ENCODE measurements at places on chromosomes 3 and 15.

- DNase-seq, result no peak
Measured at GRCh38 chr15:96804754-96805153, 474.3 kb downstream of the NR2F2 start.

GRCh38 chr15:83904107-83905040, 250.5 kb downstream of the ADAMTSL3 start:
- no peak for DNase-seq

DNA sequence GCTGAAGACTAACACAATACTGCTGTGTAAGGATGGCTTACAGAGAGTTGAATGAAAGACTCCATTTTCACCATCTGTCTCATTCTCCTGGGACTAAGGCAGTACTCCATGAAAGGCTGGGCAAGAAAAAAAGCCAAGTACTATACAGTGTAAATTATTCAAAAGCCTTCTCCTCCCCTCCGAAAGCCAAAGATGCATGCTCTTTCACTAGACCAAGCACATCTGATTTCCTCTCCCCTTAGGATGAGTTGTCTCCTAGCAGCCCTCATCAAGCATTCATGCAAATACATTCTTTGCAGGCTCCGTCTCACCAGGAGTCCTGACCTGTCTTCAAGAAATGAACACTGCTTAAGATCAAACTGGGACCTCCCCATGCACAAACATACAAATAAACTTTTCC, 133.5 kb upstream of the THBS1 start:
- no peak for DNase-seq

GRCh38 chr3:186807231-186807630, 949 bp upstream of the RFC4 start:
- no peak for DNase-seq

- DNase-seq, result no peak
Measured at GRCh38 chr3:63911509-63911872, 692 bp downstream of the SCAANT1 start.

- no peak for DNase-seq
Measured at GRCh38 chr3:62318365-62318751, 55.0 kb downstream of the FEZF2 start.

- no peak for DNase-seq
Measured at GRCh38 chr15:76235186-76235826, 76.0 kb downstream of the ETFA start.

- no peak for DNase-seq
Measured at GRCh38 chr3:157652366-157652765, 149.2 kb upstream of the VEPH1 start.

- no peak for DNase-seq
Measured at GRCh38 chr3:8652324-8652987, 7.9 kb upstream of the SSUH2 start.

DNA sequence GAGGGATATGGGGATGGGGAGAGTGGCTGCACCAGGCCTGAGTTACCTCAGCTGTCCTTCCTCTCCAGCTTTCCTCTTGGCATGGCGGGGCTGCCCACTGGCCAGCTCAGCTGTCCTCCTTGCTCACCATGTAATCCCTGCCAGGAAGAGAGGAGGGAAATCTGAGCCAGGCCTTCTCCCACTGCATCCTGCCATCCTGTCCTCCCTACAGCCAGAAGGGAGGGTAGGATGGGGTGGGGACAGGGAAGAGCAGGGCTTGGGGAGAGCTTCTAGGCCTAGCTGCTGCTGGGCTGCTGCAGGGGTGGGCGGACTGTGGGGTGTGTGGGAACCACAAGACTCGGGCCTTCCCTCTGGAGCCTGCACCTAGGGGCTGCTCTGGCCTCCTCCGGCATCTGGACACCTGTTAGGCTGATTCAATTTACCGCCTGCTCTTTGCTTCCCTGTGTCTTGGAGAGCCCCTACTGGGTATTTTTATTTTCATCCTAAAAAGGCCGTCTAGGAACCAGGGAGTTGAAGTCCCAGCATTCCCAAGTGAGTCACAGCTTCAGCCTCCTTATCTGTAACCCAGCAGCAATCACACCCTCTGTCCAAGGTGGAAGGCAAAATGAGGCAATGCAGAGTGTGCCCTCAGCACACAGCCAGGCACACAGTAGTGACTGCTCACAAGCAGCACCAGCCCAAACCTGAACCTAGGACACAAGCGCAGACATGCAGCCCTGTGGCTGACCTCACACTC, 13.1 kb upstream of the KY start:
- DNase-seq, result no peak

DNA sequence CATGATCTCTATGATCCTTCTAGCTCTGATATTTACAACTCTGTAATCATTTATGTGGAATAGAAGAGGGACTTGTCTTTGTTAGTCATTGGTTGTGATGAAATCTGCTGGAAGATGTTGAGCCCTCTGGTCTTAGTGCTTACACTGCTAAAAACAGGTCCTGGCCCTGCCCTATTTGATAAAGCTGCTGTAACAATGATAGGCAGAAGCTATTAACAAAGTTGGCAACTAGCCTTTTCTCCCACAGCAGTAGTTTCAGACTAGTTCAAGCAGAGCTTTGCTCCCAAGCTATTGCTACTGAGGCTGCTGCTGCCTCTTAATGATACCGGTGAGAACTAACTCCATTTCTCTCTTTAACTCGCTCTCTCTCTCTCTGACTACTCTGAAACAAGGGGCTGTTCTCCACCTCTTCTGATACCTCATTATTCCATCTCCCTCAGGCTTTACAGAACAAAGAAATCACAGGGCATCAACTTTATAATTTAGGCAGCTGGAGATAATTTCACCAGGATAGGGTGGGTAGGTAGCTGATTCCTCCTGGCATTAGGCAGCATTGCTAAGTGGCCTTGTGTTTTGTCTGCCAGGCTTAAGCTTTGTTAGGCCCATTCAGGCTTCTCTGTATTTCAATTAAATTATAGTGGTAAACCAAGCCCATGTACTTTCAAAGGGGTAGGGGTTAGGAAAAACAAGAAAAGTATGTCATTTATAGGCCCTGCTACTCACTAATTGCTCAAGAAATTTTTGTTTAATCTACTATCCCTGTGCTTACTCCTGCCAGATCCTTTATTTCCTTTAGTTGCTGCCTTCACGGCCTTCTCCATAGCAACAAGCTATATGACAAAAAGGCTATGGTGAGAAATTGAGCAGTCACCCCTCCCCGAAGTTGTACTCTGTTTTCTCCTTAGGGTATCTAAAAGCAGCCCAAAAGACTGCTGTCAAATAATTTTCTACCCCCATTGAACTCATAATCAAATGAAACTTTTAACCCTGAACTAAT, 139.6 kb downstream of the RBPMS2 start:
- no peak for DNase-seq

DNA sequence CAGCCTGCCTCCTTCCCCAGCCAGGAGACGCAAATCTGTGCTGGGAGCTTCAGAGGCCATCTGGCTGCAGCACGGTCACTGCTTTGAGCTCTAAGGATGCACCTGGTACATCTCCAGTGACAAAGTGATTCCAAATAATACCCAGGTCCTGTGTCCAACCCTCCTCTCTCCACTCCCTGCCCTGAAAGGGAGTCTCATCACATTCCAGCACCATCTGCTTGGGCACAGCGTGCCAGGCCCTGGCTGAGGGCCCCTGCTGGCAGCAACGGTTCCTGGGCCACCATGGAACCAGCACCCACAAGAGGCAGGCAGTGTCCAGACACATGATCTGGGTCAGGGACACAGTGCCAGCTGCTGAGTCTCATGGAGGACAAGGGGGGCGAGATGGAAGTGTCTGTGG, 81.3 kb downstream of the MTHFS start:
- DNase-seq, result no peak

GRCh38 chr3:64631951-64632350, 55.8 kb downstream of the ADAMTS9 start:
- DNase-seq, result no peak

DNA sequence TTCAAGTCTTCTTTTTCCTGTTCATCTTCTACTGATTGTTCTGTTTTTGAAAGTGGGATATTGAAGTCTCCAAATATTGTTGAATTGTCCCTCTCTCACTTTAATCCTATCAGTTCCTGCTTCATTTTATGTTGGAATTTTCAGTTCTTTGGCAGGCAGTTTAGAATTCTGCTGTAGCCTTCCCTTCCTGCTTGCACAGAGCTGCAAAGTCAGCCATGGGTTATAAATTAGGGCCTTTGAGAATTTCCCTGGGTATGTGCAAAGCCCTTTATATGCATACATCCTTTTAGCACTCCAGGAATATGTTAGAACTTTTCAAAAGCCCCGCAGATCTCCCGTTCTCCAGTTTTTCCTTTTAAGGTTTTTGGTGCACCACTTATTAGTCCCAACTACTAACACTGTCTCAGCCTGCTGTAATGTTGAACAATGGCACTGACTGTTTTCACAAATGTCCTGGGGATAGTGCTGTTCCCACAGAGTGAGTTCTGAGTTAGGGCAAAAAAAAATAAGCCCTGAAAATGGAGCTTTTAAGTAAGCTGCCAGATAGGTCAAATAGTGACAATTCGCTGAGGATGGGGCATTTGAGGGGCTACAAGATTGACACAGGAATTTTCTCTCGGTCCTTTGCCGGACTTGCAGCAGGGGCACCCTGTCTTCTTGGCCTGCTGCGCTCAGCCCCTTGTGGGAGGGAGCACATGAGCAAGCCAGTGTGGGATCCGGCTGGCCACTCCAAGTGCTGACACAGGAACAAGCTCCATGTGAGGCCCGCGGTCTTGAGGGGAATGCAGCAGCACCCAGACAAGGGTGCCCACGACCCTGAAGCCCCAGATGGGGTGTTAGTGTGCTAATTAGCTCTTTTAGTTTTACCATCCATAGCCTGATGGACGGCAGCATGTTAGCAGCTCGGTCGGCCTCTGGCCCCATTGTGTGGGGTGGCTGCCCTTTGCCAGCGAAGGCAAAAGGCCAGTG, 96.0 kb downstream of the VPS8 start:
- DNase-seq, result no peak

- no peak for DNase-seq
Measured at GRCh38 chr3:9298236-9298635, 48.8 kb upstream of the SRGAP3 start.

GRCh38 chr3:17765819-17766472, 23.5 kb upstream of the TBC1D5 start:
- DNase-seq, result no peak

GRCh38 chr3:152039887-152040286, 166.4 kb downstream of the SUCNR1 start:
- no peak for DNase-seq

- DNase-seq, result no peak
Measured at GRCh38 chr3:100635273-100635701, 25.9 kb downstream of the ADGRG7 start.

DNA sequence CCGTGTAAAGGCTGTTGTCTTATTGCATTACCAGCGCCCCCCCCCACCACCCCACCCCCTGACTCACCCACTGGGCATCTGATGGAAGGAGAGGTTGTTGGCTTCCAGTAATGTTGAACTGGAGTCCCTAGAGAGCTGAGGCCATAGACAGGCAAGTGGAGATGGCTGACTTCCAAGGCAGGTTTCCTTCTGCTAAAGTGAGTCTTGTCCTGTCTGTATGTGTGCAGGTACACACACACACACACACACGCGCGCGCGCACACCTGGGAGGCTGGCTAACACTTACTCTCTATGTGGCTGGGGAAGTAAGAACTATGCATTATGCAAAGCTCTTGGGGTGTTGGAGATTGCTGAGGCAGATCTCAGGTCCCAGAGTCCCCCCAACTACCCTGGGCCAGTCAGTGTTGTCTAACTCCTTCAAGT, 1.6 kb upstream of the KY start:
- DNase-seq, result no peak

DNA sequence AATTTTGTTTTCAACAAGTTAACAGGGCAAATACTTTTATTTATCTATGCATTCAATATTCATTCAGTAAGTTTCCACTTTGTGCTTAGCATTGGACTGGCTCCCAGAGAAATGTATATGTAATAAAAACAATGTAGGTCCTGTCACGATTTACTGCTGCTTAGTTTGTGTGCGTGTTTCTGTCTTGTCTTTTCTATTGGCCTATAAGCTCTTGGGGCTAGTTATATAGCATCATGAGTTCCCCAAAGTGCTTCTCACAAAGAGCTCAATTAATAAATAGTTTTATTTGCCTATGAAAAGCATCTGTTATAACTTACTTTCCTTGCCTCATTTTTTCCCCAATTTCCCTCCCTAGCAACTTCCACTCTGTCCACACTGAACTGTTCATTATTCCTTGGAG, 666.7 kb upstream of the NAALADL2 start:
- DNase-seq, result no peak

DNA sequence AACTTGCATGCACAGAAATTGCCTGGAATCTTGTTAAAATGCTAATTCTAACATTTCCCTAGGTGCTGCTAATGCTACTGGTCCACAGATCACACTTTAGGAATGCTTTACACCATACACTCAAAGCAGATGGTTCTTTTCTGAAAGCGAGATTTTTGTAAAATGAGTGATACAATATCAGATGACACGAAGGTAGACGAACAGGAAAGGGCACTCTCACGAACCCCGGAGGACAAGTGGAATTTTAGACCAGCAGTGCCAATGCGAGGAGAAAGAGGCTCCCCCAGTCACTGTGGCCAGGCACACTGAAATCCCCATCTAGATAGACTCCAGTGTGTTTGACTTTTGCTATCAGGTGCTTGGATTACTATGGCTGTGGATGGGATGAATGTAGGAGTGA, 21.0 kb downstream of the FAIM start:
- DNase-seq, result no peak

DNA sequence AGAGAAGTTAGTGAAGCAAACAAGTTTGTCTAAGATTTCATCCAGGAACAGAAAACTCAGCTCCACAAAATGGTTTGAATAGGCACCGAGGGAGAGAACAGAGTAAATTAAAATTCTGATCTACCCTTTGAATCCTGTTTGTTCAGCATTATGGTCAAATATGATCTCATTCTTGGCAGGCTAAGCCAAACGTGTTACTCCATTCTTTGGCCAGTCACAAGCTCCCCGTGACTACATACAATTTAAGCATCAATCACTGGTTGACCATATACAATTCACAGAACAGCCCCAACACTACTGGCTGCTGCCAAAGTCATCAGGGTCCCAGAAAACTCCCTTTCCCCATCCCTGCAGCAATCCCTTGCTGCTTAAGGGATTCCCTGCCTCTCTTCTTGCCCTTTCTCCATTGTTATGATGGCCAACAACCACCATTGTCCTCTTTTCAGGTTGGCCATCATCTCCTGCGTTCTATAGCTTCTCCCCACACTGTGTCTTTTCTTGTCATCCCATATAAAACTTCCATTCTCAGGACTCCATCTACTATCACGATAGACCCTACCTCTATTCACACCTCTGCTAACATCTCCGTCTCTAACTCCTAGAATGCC, 46.3 kb downstream of the GOLIM4 start:
- DNase-seq, result no peak

GRCh38 chr3:197749315-197749600, 425 bp upstream of the FYTTD1 start:
- DNase-seq, result no peak

GRCh38 chr15:27427276-27427675, 456.3 kb downstream of the GABRG3 start:
- no peak for DNase-seq

DNA sequence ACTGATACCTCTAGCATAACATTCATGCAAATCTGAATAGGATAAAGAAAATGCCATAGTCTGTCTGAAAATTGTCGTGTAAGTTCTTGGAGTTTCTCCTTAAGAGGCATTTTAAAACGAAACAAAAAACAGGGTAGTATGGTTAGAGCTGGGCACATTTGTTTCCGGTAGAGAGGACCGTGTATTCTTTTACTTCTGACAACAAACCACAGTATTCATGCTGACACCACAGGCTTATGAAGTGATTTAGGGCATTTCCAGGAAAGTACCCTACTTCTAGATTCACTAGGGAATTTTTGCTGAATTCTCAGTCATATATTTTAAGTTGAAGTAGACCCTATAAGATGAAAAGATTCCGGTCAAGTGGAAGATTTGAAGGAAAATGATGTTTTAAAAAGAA, 541.3 kb downstream of the UNC13C start:
- DNase-seq, result no peak

- no peak for DNase-seq
Measured at GRCh38 chr3:150344079-150344759, 63.9 kb upstream of the TSC22D2 start.

Measured in stimulated activated CD4-positive, alpha-beta T cell treated with anti-CD3 and anti-CD28 coated beads, Interleukin-1b, Interleukin-23, amount 100 ng/mL, for 24 hours (primary cell).